ENCODE measurements at places on chromosomes 12 and 14.

DNA sequence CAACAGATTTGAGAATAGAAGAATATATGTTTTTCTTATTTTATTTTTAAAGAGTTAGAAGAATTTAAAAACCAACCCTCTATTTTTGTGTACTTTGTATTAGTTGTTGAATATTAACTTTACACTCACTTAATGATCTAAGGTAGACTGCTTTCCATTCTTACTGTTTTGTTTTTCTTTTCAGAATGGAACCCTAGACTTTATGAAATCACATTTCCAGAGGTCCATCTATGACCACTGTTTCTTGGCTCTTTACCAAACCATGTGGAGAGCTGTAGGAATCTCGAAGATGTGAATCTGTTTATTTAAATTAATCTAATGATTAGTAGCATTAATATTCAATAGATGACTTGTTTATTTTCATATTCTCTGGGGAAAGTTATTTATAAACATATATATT lies 7.2 kb upstream of the PIK3C2G start:
- DNase-seq: no peak

DNA sequence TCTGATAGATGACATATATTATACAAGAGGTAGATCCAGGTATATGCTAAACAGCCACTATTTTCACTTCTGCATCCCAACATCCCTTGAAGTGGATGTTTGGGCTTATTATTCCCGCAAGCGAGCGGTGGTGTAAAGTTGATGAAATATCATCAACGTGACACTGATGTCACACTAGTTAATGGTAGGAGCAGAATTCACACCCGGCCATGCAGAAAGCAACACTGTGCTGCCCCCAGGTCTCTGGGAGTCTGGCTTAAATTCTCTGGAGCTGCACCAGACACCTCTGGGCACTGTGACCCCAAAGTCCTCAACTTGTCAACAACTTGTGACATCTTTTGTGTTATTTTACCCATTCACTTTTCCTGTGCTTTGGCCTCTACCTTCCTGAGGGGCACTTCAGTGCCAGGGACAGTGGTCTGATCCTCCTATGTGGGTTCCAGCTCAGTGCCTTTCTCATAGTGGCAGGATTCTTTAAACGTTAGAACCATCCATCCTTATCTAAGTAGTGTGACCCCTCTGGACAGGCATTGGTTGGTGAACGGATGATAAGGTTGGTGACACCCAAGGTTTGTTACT lies 952 bp downstream of the DRAM1 start:
- no peak for DNase-seq

- DNase-seq: no peak
These were observed 94.1 kb downstream of the SLC25A47 start for GRCh38 chr14:100416921-100417860.

DNA sequence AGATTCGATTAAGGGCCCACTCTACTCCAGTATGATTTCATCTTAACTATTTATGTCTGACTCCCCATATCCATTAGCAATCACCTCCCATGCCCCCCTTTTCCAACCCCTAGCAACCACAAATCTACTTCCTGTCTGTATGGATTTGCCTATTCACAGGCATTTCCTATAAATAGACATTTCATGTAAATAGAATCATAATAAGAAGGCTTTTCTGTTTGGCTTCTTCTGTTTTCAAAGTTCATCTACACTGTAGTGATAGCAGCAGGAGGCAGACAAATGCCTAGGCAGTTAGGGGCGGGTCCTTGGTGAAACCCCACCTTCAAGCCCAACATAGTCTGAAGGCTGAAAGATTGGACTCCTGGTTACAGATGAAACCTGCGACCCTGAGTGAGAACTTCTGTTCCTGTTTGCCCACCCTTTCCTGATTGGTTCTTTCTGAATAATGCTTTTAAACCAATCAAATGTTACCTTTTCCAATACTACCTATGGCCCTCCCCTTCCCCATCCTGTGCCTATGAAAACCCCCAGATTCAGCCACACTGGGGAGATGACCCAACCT lies 62.1 kb upstream of the HECTD1 start:
- DNase-seq: no peak

DNA sequence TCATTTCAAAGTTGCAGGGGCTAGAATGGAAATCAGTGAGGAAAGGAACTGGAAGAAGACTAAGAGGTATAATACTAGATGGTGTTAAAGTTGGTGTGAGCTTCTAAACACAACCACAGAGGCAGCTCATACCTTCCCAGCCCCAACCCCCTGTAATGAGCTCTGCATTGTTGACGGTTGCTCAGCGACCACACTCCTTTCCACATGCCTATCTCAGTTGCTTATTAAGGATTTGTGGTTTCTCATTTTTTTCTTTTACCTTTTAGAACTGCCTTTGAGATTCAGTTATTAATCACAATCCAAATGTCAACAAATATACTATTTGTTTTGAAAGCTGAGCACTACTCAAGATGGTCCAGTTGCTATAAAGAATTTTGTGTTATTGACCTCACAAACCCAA lies 62.1 kb upstream of the KIF21A start:
- no peak for DNase-seq

DNA sequence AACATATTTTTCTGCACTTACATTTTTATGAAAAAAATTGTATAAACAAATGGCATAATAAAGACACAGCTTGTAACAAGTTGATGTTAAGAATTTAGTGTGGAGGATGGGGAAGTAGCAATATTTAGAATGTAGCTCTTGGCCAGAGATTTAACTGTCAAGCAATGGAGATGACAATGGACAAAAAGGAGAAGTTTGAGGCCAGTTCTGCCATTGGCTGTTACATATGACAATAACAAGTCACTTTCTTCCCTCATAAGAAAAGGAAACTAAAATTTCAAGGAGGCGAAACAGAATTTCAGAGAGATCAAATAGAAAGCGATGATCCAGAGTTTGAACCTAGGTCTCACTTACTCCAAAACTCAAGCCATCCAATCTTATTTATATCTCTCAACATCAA lies 122.8 kb upstream of the CCDC175 start:
- no peak for DNase-seq

DNA sequence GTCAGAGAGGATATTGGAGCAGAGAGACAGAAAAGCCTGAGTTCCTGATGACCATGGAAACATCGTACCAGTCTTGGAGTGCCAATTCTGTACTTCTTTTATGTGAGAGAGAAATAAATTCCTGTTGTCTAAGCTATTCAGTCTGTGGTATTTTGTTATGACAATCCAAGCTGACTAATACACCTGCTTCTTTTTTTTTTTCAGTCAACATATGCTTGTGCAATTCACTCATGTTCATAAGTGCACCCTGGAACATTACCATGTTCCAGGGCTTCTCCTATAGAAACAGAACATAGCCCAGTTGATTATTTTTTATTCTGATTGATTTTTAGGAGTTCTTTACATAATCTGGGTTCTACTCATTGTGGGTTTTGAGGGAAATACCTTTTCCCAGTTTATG lies 1.7 kb upstream of the CHPT1 start:
- no peak for DNase-seq

- DNase-seq: no peak
These were observed 19.3 kb downstream of the SLC35F4 start for GRCh38 chr14:57846596-57846995.

- no peak for DNase-seq
These were observed 16.3 kb downstream of the AKAP6 start for GRCh38 chr14:32345311-32345791.

- DNase-seq: no peak
These were observed 38.5 kb upstream of the SLC6A15 start for GRCh38 chr12:84950971-84951546.

DNA sequence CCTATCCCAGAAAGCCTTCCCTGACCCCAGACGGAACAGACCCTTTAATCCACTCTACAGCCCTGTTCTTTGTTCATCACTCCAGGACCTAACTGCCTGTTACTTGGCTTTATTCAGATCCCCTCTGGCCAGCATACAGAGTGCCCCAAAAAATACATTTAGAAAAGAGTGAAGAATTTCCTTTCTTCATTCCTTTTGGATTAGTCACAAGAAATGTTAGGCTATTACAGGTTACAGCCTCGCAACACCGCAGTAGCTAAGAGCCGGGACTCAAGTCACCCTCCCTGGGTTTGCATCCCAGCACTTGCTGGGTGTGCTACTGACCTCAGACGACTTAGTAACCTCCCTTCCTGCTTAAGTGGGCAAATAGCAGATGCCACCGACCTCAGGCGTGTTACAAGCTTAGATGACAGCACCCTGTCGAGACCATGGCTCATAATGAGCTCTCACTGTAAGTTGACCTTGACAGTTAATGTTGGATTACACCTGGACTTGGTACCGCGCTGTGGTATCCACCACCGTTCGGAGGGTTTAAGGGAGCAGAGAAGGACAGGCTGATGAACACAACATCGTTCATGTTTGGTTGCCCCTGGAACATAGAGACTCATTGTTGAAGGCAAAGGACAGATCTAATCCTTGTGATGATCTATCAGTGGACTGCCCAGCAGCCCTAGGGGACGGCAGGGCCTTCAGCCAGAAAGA lies 12.9 kb downstream of the GLRX5 start:
- no peak for DNase-seq

DNA sequence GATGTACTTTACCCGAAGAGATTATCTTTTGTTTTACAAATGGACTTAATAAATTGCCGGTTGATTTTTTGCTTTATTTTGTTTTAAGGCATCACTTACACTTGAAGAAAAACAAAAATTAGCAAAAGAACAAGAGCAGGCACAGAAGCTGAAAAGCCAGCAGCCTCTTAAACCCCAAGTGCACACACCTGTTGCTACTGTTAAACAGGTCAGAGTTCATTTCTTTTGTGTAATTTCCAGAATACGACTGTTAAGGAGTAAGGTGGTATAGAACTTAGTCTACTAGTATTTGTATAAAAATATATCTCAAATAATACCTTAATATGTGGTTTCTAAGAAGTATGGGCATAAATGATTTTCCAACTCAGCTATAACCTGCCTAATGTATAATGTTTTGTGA lies 19.6 kb upstream of the SLC17A8 start:
- DNase-seq: no peak

DNA sequence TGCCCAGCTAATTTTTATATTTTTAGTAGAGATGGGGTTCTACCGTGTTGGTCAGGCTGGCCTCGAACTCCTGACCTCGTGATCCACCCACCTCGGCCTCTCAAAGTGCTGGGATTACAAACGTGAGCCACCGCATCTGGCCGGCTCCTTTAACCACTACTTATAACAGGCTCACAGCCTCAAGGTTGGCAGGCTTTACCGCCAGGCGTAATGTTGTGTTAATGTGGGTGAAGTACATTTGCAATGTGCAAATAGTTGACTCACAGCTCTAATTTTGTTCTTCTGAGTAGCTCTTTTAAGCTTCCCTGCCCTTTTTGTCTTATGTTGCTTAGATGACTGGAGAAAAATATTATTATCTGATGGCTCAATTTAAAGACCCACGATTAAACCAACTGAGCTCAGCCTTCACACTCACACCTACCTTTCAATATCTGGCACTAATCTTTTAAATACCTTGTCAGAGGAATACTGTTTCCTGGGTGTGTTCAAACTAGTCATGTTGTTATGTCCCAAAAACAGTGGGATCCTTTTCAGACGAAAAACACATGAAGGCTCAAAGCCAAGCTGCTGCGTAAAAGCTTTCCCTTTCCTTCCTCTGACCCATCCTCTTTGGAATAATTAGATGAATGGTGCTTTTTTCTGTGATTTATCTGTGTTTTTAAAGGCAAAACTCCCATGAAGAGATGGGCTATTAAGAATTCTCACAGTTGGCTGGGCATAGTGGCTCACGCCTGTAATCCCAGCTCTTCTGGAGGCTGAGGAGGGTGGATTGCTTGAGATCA lies 57.2 kb upstream of the USP44 start:
- DNase-seq: peak; percentile 35

DNA sequence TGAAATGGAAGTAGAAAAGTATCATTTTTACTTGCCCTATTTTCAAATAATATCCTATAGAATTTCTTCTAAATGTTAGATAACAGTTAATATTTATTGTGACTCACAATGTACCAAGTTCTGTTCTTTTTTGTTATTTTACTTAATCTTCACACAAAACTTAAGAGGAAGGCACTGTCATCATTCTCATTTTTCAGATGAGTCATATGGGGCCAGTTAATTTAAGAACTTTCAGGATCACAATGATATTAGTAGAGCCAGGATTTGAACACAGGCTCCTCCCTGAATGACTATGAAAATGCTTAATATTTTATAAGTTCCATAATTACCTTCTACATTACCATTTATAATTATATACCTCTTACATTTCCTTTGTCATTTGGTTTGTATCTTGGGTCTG lies 10.4 kb upstream of the TMEM260 start:
- no peak for DNase-seq
